Anterior cingulate cortex (tissue), 58 donors: ENCODE measurements at places on chromosomes 2 and 18.

DNA sequence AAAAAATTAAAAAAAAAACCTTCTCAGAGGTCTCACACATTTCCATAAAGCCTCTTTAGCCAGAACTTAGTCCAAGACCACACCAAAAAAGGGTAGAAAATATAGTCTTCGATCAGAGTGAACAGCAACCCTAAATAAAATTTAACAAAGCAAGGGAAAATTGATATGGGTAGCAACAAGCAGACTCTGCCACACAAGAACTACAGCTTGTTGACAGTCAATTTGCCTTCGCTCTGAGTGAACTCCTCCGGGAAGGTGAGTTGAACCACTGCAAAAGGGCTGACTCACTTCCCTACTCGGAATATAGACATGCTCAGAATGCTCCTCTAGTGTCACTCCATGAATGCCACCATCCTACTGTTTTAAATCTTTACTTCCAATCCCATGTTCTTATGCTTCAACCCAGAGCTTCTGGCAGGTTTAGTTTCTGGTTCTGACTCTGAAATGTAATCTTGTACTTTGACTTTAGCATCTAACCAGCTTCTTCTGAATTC lies 24.1 kb downstream of the GAD1 start:
- no peak for DNase-seq

DNA sequence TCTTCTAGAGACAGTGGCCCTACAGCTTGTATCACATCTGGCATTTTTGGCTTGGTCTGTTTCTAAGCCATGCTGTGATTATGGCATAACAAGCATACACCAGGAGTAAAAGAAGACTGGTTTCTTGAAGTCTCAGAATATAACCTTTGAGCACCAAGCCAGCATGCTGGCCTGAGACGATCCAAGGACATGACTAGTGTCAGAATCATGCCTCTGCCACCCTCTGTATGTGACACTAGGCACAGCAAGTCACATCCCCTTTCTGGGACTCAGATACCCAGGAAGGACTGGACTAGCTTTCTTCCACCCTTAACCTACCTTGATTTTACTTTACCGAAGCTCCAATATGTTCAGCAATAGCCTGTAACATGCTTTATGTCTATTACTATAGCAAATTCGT lies 345.5 kb downstream of the SETBP1 start:
- DNase-seq: no peak

GRCh38 chr2:128298286-128298685 lies 20.4 kb downstream of the HS6ST1 start:
- DNase-seq: no peak

- no peak for DNase-seq
These were observed 155.2 kb downstream of the SH3BP4 start for GRCh38 chr2:235106874-235107639.

- DNase-seq: no peak
These were observed 406.2 kb downstream of the MBD2 start for GRCh38 chr18:53817976-53818950.

DNA sequence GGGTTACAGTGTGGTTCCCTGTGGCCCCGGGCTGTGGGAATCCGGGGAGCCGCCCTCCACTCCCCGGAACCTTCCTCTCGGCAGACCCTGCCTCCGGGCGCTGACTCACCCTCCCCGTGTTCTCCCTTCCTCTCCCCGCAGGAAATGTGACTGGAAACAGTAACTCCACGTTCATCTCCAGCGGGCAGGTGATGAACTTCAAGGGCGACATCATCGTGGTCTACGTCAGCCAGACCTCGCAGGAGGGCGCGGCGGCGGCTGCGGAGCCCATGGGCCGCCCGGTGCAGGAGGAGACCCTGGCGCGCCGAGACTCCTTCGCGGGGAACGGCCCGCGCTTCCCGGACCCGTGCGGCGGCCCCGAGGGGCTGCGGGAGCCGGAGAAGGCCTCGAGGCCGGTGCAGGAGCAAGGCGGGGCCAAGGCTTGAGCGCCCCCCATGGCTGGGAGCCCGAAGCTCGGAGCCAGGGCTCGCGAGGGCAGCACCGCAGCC lies 59.5 kb downstream of the TNFRSF11A start:
- no peak for DNase-seq
